ENCODE measurements at places on chromosomes 7 and 10. TPM values are rescaled to one million over a fixed set of nuclear protein-coding genes. Genes with fewer than 3 reads are reported as not detected.

Gene CHAT
- total RNA-seq, result 0.59 TPM

Gene LRRC18
- total RNA-seq, result not detected

Gene MBL2
- total RNA-seq, result not detected

DNA sequence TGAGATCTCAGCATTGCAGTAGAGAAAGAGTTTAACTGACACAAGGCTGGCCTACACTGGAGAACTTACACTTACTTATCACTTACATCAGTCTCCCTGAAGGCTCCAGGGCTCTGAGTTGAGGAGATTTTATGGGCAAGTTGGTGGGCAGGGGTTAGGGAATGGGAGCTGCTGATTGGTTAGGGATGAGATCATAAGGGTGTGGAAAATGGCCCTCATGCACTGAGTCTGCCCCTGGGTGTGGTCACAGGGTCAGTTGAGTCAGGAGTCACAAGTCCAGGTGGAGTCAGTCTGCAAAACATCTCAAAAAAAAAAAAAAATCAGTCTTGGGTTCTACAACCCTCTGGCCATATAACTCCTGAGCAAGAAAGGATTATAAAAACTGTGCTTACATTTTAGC, 60.5 kb downstream of the PPP1R17 start:
- no peak for DNase-seq

Data from left colon (tissue), 2 donors.